Fibroblast of skin of back (primary cell): ENCODE measurements at places on chromosomes 3 and 15.
A peak's percentile ranks its signal among the peaks of the same experiment; 100 is the strongest.

- no peak for DNase-seq
Observed at GRCh38 chr15:97461226-97461625, 499.3 kb upstream of the ARRDC4 start.

- DNase-seq: no peak
Observed at GRCh38 chr3:14141602-14142341, 16.9 kb downstream of the TMEM43 start.

GRCh38 chr15:69861331-69862171 is 236.2 kb downstream of the TLE3 start:
- peak; percentile 48 for DNase-seq

DNA sequence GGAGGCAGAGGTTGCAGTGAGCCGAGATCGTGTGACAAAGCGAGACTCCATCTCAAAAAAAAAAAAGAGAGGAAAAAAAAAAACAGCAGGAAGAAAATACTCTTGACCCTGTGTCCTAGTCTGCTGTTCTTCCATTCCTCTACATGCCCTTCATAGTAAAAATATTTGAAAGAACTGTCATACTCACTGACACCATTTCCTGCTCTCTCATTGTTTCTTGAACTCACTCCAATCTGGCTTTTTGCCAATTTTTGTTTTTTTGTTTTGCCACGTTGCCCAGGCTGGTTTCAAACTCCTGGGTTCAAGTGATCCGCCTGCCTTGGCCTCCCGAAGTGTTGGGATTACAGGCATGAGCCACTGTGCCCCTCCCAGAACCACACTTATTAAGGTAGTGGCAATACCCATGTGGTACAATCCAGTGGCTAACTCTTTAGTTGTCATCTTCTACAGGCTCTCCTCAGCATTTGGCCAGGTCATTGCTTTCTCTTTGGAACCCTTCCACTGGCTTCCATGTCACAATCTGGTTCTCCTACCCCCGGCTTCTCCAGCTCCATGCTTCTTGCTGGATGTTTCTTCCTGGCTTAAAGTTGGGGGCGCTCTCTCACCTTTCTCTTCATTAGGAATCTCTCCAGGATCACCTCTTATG is 238.2 kb upstream of the C2CD4B start:
- peak; percentile 90 for DNase-seq

GRCh38 chr3:118948146-118948545 is 86.5 kb downstream of the IGSF11 start:
- DNase-seq: no peak

GRCh38 chr15:47292638-47293190 is 424.6 kb upstream of the SEMA6D start:
- DNase-seq: no peak

DNA sequence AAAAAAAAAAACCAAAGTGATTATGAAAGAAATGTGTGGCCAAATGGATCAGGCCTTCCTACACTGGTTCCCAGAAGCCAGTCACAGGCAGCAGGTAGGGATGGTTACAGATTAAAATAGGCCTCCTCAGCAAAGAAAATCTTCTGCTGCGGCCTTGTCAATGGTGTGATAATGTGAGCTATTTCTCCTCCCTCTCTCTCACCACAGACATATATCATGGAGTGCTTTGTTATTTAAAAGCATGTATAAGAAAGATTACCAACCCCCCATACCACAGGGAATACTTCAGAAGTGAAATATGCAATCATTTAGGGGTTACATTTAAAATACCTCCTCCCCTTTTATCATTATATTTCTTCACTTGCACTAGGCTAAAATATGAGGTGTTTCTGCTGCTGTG is 32.2 kb upstream of the LRTM1 start:
- peak; percentile 75 for DNase-seq

DNA sequence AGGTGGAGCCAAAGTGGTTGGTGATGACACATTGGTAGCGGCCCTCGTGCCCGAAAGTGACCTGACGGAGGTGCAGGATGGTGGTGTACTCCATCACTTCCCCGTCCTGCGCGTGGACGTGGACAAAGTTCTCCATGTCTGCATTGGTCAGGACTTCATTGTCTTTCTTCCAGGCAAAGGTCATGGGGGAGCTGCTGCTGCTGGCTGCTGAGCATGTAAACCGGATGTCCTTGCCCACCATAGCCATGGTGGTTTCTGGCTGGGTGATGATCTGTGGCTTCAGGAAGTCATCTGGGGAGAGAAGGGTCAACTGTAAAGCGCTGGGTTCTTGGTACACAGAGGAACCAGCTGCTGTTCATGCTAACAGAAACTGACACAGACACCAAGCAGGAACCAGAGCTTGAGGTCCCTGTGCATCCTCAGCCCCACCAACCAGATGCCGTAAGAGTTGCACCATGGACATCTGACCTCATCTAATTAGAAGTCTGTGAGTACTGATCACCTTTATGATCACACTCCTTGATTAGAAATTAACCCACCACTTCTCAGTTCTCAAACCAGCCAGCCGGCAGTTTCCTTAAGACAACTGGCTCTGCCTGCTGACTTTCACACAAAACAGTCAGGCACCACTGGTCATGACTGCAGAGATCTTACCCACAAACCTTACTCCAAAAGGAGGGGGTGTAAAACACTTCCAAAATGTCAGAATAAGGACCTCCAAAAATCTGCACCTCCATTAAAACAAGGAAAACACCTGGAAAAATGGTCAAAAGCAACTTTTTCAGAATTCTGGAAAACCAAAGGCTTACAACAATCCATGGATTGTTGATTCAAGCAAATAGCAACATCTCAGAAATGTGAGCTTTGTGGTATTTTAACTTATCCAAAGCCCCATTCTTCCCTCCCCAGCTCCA is 114.6 kb downstream of the LRIG1 start:
- no peak for DNase-seq

DNA sequence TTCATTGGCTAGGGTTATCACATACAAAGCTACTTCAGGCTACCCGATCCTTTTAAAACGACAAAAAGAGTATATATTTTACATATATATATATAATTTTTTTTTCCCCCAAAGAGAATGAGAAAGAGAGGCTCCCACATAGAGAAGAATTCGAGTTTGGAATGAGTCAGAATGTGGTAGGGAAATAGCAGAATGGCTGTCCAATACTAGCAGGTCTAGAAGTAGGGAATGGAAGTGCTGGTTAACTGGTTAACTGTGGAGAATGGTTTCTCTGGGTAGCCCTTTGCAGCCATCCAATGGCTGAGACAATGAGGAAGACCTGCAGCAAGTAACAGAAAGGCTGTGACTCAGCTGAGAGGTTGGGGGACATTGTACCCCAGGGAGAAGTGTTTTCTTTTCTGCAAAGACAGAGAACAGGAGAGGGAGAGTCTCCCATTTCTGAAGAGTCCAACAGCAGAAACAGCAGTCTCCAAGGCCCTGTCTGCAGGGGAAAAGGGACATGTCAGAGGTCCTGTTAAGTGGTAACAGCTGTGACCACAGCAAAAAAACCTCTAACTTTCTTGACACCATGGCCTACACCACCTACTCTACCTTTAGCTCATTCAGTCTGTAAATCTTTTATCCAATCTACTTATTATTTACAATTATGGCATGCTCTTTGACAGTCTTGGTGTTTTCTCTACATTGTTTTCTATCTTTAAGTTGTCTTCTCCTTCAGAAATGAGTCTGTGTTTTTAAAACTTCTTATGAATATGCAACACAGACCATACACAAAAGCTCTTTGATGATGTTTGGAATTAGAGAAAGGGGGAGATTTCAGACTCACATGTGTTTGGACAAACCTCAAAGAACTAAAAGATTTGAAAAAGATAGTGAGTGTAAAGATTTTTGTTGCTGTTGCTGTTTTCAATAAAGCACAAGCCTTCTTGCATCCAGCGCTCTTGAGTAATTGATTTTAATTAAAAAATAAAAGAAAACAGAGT is 116.1 kb upstream of the SLC7A14 start:
- peak; percentile 46 for DNase-seq

GRCh38 chr3:143234526-143234925 is 115.0 kb downstream of the CHST2 start:
- DNase-seq: peak; percentile 63

GRCh38 chr3:188403404-188403803 is 249.4 kb downstream of the LPP start:
- DNase-seq: no peak

GRCh38 chr15:84947947-84948830 is 33.5 kb upstream of the PDE8A start:
- DNase-seq: peak; percentile 96

DNA sequence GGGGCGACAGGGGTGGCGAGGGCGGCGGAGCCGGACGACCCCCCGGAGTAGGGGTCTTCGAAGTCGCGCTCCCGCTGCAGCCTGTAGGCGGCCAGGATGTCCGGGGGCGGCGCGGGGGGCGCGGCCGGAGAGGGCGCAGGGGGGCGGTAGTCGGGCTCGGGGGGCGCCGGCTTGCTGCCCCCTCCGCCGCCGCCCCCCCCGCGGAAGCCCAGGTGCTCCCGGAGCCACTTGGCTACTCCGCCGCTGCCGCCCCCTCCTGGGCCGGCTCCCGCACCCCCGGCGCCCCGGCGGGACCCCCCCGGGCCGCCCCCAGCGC is 230 bp downstream of the SHF start:
- DNase-seq: no peak

GRCh38 chr15:44102675-44103254 is 92.3 kb downstream of the FRMD5 start:
- DNase-seq: peak; percentile 88

DNA sequence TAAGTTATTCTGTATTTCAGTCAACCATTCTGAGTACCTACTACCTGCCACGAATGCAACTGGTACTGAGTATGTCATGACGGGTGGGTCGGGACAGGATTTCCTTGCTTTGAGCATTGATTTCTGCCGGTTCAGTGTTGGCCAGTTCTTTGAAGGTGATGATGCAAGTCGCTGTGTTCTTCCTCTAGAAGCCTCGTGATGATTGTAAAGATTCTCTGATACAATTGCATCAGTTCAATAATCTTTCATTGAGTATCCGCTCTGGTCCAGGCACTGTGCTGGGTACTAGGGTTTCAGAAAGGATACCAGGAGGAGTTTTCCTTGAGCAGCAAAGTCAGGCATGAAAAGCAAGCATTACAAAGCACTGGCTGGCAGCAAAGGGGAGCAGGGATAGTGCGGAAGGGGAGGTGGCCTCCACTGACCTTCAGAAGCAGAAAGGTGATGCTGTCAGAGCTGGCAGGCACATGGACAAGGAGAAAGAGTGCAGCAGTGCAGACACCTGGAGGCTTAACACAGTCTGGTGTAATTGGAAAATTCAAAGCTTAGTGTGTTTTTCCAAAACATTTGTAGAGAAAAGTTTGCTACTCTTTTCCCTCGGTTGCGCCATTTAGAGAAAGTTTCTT is 100.1 kb downstream of the RPL39L start:
- no peak for DNase-seq

- no peak for DNase-seq
Observed at GRCh38 chr15:78170848-78171773, 21.9 kb downstream of the IDH3A start.

DNA sequence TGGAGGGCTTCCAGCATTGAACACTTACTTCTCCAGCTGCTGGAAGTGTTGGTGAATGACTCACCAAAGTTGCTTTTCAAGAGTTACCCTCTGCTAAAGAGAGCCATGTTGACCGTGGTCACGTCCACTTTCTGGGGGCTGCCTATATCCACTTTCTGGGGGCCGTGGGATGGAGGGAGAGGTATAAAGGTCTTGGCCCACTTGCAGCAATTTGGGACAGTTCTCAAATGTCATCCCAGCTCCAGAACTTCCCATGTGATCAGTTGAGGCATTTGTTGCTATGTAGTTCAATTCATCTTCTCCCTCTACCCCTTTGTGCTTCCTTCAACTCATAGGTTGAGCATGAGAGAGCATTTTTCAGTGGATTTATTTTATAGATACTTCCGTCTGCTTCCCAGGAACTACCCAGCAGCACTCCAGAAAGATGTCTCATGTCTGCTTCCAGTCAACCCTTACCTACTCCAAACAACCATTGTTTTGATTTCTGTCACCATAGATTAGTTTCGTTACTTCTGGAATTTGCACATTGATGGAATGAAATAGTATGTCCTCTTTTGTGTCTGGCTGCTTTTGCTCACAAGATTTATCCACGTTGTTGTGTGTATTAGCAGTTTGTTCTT is 130.6 kb downstream of the TCF12 start:
- peak; percentile 60 for DNase-seq
